ENCODE measurements at places on chromosomes 7 and 10.
A peak's percentile ranks its signal among the peaks of the same experiment; 100 is the strongest.

DNA sequence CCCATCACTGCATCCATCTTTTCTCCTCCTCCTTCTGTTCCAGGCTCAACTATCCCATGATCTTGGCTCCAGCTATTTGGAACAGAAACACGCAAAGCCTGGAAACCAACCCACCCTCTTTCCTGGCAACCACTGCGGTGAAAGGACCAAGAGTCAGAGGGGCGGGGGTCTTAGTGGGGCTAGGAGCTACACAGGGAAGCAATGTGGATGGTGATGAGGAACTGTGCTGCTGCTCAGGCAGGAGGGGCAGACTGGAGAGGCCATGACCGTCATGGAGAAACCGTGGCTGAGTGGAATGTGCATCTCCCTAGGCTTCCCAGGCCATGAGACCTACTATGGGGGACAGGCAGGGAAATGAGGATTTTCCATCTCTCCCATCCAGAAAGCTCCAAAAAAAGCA, 25.6 kb downstream of the PLAC9 start:
- DNase-seq: no peak

DNA sequence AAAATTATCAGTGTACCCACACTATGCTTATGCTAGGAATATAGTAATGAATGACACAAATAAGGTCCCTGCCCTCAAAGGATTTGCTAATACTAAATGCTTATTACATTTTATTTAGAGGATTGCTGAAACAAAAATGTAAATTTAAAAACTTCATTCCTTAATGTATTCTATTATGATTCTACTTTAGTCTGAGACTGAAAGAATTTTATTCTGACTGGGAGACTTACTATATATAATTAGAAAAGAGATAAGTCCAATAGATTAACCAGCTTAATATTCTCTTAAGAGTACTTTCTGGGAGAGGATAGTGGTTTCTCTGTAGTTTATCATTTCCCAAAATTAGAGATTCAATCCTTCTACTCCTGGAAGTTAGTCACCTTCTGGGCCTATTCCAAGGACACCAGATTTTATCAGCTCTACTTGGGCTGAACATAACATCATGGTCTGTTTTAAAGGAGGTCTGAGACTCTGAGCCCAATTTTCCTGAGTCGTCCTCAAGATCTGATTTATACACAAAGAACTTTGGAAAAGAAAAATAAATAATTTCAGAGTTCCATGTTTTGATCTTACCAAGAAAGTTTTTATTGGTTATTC, 41.1 kb downstream of the ASZ1 start:
- no peak for DNase-seq

GRCh38 chr7:119197877-119198527, 973.5 kb downstream of the ANKRD7 start:
- DNase-seq: no peak

- no peak for DNase-seq
Observed at GRCh38 chr10:71766717-71767419, 6.5 kb downstream of the VSIR start.

DNA sequence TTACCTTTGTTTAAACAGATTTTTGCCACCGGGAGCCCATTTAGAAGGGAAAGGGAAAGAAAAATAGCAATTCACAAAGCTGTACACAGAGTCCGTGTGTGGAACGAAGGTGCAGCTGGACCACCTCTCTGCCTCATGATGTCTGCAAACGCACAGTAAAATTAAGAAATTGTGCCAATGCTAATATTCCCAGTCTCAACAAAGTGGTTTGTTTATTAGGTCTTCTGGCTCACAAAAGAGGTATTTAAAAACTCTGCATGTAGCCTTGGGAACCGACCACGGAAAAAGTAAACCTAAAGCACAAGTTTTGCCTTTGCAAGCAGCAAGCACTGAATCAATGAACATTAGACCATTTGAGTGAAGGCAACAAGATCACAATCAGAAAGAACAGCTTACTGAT, 57.7 kb downstream of the CREB3L2 start:
- no peak for DNase-seq

GRCh38 chr10:75013007-75013406, 98.4 kb upstream of the SAMD8 start:
- DNase-seq: no peak

DNA sequence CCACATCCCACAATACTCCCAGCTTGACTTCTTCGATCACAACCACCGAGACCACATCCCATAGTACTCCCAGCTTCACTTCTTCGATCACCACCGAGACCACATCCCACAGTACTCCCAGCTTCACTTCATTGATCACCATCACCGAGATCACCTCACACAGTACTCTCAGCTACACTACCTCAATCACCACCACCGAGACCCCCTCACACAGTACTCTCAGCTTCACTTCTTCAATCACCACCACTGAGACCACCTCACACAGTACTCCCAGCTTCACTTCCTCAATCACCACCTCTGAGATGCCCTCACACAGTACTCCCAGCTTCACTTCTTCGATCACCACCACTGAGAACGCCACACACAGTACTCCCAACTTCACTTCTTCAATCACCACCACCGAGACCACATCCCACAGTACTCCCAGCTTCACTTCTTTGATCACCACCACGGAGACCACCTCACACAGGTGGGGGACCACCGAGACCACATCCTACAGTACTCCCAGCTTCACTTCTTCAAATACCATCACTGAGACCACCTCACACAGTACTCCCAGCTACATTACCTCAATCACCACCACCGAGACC, 8.6 kb downstream of the MUC3A start:
- no peak for DNase-seq

- DNase-seq: no peak
Observed at GRCh38 chr10:11425296-11425610, 186.2 kb downstream of the USP6NL start.

DNA sequence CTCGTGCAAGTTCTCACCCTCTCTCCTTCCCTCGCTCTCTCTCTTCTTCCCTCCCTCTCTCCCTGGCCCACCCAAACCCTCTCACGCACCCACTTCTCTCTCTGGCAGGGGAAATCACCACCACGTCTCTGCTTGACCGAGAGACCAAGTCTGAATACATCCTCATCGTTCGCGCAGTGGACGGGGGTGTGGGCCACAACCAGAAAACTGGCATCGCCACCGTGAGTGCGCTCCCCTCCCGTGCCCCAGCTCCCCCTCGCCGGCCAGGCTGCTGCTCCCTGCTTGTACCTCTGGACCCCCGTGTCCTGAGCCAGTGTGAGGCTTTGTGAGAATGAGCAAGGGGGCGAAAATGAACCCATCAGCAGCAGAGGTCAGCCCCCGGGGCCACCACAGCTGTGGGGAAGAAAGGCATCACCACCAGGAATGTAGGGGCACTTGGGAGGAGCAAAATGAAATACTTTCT, 25.5 kb downstream of the C10orf105 start:
- no peak for DNase-seq

- DNase-seq: peak; percentile 27
Observed at GRCh38 chr10:30059209-30060107, at the start of gene JCAD. Gene JCAD, minus strand, starts transcription at chr10:30059586. Its CDS starts 11,774 bp downstream, at chr10:30047812.

GRCh38 chr10:5958675-5959074, 18.7 kb downstream of the IL15RA start:
- no peak for DNase-seq

GRCh38 chr10:131972474-131973071, 9.2 kb downstream of the BNIP3 start:
- DNase-seq: no peak

DNA sequence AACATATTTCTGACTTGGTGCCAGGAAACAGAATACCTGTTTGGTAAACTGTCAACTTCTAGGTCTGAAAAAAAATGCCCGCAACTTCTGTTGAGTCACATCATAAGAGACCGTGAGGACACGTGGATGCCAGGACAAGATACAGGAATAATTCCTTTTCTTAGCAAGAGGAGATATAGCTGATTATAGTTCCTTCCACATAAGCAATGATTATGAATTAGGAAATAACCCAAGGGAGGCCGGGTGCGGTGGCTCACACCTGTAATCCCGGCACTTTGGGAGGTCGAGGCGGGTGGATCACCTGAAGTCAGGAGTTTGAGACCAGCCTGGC, 75.2 kb downstream of the CDC123 start:
- DNase-seq: no peak

DNA sequence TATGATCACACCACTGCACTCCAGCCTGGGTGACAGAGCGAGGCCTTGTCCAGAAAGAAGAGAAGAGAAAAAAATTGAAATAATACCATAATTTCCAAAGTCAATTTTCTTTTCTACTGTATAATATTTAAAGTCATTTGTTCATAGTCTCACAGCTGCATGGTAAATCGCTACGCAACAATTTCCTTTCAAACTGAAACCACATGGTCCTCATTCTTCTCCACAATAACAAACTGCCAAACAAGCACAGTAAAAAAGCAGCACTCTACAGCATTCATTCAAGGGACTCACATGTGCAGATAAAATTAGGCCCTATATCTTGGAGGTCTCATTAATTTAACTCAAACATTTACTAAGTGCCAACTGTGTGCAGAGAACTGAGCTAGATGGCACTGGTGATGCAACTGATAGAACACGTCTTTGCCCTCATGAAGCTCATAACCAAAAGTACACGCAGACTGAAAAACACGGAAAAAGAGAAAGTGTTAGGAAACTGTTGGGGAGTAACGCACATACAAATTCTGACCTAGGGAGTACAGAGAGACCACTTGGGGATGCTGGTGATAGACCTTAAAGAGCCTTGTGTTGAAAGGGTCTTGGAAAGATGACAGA, 68.4 kb upstream of the SRRM3 start:
- no peak for DNase-seq

DNA sequence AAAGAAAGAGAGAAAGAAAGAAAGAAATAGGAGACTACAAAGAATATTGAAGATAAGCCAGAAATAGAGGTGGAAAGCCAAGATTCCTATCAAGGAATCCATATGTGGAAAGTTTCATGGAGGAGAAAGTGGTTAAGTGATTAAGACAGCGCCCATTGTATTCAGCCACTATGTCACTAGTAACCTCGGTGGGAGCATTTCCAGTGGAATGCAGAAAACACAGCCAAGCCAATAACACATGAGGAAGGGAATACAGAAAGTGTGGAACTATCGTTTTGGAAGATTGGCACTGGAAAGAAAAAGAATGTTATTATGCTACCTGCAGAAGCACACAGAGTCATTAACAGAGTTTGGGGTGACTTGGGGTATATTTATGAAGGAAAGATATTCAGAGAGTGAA, 2.7 kb downstream of the MGAM2 start:
- no peak for DNase-seq

DNA sequence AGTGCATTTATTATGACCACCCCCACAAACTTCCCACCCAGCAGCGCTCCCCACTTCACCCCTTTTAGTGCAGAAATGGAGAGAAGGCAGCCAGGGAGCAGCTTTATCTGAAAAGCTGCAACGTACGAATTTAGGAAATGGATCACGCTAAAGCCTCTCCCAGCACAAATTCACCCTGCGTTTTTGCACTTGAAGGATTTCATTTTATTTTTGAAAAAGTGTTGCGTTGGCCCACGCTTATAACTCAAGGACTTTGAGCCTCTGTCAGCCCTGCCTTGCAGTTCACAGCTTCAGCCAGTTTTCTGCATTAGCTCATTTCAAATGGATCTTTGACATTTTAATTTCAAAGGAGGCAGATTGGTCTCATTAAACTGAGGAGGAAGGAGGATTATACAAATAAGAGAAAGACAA, 556.1 kb downstream of the KCNMA1 start:
- DNase-seq: no peak

DNA sequence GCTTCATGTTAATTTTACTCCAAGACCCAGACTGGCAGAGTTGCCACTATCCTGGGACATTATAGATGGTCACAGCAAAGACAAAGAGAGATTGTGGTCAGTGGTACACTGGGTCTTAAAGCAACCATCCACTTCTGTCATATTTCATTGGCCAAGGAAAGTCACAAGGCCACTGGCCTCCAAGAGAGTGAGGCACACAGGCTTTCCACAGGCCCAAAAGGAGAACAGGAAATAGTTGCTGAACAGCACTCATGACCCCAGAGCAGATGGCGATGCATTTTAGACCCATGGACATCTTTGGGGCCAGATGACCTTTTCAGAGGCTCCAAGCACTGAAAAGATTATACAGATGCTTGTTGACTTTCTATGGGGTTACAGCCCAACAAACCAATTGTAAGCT, 97.4 kb downstream of the ARID5B start:
- no peak for DNase-seq

GRCh38 chr7:107059468-107059867, 15.0 kb downstream of the PRKAR2B start:
- DNase-seq: no peak

DNA sequence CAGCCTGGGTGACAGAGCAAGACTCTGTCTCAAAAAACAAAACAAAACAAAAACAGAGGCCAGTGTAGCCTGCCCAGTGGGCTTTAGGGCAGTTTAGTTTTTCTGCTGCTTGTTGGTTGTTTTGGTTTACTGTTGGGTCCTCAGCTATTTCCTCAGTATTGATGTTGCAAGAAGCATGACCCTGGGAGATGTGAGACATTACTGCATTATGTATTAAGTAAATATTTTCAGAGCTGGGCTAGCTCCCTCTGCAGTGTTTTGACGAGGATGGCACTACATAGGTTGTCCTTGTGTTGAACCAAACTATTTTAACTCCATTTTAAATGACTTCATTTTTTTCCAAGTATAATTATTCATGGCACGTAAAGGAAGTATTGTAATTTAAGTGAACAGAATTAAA, 4.8 kb downstream of the AKAP9 start:
- DNase-seq: no peak

DNA sequence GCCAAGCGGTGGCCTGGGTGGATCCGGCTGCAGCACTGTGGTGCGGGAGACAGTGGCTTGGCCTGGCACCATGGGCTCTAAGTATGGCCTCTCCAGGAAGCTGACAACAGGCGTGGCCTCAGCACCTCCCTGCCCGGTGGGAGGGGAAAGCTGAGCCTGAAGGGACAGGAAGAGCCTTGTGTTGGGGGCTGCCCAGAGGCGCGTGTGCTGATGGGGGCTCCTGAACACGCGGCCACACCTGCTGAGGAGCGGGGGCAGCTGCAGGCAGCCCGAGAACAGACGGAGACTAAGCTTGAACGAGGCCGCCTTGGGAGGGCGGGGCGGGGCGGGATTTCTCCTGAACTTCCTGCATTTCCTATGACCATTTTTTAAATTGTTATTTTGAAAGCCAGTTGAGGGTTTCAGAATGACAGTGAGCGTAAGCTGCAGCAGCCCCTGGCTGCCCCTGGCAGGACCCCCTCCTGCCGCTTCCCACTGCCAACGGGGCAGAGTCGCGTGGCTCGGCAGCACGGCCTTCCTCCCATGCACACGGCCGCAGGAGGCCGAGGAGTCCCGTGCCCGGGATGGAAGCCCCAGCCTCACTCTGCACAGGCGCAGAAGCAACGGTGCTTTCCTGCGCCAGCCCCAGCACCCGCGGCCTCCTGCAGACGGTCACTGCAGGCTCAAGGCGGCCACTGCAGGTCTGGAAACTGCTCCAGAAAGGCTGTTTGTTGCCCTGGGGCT, 43.2 kb downstream of the DPYSL4 start:
- DNase-seq: peak; percentile 67

- no peak for DNase-seq
Observed at GRCh38 chr10:69338547-69339450, 60.5 kb downstream of the HK1 start.

GRCh38 chr7:102410918-102411317, 14.8 kb downstream of the PRKRIP1 start:
- no peak for DNase-seq

Data from stimulated activated naive CD8-positive, alpha-beta T cell treated with anti-CD3 and anti-CD28 coated beads, Interleukin-15, amount 100 ng/mL, for 72 hours (primary cell).